Coronary artery (tissue), 2 donors: ENCODE measurements at places on chromosomes 5 and 9.

DNA sequence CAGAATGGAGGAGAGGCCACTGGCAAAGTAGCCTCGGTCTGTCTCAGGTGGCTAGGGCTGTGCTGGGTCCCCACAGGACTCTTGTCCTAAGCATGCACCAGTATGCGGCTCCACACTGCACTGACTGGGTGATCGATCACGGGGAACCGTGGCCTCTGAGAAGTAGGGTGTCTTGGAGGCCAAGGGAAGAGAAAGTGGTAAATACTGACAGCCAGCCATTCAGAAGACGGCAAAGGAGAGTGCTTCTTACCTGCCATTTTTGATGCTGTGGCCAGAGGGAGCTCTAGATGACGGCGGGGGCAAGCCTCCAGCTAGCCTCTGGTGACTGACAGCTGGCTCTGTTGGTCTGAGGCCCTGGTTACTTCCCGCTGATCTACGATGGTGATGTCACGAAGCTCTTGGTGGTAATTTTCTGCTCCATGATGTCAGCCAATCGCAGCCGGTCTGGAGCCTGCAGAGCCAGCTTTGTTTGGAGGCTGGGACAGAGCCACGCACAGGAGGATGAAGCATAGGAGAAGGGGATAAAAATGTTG lies 40.4 kb upstream of the GADD45G start:
- no peak for DNase-seq

DNA sequence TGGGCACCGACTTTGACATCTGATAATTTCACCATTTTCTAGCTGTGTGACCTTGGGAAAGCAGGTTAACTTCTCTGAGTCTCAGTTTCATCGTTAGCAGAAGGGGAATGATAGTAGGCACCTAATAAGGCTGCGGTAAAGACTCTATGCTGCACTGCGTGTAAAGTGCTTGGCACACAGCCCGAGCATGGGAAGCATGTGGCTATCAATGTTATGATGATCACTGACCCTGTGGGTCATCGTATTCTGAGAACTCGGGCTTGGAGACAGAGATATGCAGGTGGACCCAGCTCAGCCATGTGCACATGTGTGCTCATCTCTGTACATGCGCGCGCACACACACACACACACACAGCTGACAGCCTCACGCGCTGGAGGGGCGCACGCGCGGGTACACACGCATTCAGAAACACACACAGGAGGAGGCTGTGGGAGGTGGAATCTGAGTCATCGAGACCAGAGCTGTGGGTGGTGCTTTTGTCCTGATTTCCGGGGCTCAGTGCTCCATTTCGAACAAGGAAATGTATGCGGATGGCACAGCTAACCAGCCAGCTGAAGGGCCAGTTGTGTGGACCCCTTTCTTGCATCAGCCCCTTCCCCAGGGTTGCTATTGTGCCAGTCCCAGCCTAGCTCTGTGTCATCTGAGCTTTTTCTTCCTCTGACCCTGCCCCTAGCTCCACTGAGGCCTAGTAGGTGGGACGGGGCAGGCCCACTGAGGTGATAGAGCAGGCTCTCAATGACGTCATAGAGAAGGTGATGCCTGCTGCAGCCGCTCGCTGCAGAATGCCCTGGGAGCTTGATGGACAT lies 11.1 kb upstream of the ARAP3 start:
- DNase-seq: no peak

DNA sequence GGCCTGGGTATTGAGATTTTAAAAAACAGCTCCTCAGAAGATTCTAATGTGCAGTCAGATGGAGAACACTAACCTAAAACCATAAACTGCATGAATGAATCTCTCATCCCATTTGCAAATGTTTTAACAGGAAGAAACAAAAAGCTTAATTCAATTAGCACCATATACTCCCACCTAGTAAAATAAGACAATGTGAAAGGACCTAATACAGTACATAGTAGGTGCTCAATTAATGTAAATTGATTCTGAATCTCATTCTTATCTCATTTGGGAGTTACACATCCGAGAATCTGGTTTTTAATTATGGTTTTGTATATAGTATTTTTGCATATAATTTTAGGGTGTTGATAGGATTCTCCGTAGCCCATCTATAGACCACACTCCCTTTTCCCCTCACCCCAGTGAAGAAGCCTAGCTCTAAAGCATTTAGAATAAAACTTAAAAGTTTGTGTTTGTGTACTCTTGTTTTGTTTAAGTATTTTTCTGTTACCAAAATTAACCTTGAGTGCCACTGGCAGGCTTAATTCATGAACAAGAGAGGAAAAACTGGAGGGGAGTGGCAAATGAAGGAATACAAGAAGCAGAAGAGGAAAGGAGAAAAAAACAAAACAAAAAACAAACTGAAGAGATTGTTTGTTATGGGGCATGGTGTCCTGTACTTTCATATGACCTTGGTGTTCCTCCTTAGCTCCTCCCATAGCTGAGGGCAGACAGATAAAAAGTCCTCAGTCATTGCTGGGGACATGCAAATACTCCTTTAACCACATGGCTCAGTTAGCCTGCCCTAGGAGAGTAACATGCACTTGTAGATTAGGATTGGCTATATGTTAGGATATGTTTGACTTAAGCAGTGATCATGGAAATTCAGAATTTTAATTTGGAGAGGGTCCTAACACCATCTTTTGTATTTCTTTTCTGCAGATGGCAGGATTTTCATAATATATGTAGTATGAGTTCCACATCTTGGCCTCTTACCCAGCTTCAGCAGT lies 1.2 kb downstream of the RNF14 start:
- no peak for DNase-seq

DNA sequence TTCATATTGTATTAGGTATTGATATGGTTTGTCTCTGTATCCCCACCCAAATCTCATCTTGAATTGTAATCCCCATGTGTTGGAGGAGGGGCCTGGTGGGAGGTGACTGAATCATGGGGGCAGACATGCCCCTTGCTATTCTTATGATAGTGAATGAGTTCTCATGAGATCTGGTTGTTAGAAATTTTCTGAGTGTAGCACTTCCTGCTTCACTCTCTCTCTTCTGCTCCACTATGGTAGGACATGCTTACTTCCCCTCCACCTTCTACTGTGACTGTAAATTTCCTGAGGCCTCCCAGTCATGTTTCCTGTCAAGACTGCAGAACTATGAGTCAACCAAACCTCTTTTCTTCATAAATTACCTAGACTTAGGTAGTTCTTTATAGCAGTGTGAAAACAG lies 187.4 kb upstream of the SLC24A2 start:
- no peak for DNase-seq

- DNase-seq: no peak
These were observed 59.1 kb downstream of the GTF3C4 start for GRCh38 chr9:132729235-132729890.

DNA sequence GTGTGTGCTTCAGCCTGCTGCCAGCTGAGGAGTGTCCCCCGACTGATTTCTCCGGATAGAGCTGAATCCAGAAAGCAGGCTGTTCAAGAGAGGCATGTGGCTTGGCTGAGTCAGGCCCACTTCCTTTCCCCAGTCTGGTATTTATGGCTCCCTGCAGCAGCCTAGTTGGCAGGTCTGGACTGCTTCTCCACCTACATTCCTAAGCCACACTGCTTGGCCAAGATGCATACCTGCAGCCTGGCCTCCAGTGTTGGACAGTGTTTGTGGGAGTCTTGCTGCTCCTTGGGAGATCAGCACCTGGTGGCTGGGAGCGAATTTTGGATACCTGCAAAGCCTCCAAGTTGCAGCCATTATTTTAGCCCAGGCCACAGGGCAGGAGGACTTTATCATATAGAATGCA lies 670.8 kb downstream of the ACTL7B start:
- DNase-seq: no peak

- no peak for DNase-seq
These were observed 766.1 kb downstream of the IRX1 start for GRCh38 chr5:4361753-4362152.
